ENCODE measurements at places on chromosomes 4 and X.
A peak's percentile ranks its signal among the peaks of the same experiment; 100 is the strongest.

- DNase-seq: no peak
Observed at GRCh38 chr4:20356565-20356964, 104.9 kb downstream of the SLIT2 start.

DNA sequence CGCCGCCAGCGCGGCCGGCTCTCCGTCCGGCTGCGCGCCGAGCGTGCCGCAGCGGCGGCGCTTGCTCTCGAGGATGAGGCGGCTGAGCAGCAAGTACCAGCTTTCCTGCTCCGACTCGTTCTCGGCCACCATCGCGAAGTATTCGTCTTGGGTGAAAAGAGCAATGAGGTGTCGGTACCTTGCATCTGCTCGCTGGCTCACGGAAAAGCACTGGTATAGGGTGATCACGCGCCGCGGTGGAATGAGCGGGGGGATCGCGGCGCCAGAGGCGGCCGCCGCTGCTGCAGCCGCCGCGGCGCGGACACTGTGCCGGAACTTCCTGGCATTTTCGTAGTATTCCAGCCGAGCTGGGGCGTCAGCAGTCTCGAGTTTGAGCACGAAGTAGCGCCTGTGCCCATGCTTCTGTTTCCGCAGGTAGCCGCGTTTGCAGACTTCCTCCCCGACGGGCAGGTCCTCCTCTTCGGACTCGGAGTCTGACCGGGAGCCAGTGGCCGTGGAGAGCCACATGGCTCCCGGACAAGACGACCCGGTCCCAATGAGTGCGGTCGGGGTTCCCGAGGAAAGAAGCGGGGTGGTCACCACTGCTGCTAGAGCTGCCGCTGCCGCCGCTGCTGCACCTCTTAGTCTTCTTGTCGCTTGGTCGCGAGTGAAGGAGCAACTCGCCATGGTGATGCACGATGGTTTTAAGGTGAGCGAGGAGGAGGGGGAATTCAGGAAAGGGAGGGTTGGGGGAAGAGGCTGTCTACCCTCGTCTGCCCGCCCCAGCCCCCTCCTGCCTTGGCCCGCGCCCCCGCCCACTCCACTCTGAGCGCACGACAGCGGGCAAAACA is 469 bp downstream of the IRS4 start:
- DNase-seq: peak; percentile 10

GRCh38 chr4:137531986-137532868 is at the start of gene PCDH18:
Gene PCDH18, minus strand, starts transcription at chr4:137532494. Its CDS starts 406 bp downstream, at chr4:137532088.
- no peak for DNase-seq

- no peak for DNase-seq
Observed at GRCh38 chrX:522456-522855, 108.1 kb upstream of the SHOX start.

DNA sequence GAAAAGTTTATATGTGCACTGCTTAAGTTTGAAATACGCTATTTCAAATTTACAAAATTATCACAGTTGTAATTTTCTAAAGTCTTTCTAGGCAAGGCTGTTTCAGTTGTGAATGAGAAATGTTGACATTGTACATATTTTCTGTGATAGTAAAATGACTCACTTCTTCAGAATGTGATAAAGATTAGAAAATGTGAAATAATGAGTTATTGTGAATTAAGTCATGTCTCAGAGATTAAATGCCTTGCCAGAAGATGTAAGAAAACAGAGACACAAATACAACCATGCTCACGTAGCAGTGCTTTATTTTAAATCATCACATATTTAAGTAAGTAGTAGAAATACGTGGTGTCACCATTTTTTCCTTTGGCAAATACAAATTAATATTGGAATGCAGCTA is 768 bp downstream of the CLCN4 start:
- DNase-seq: no peak

DNA sequence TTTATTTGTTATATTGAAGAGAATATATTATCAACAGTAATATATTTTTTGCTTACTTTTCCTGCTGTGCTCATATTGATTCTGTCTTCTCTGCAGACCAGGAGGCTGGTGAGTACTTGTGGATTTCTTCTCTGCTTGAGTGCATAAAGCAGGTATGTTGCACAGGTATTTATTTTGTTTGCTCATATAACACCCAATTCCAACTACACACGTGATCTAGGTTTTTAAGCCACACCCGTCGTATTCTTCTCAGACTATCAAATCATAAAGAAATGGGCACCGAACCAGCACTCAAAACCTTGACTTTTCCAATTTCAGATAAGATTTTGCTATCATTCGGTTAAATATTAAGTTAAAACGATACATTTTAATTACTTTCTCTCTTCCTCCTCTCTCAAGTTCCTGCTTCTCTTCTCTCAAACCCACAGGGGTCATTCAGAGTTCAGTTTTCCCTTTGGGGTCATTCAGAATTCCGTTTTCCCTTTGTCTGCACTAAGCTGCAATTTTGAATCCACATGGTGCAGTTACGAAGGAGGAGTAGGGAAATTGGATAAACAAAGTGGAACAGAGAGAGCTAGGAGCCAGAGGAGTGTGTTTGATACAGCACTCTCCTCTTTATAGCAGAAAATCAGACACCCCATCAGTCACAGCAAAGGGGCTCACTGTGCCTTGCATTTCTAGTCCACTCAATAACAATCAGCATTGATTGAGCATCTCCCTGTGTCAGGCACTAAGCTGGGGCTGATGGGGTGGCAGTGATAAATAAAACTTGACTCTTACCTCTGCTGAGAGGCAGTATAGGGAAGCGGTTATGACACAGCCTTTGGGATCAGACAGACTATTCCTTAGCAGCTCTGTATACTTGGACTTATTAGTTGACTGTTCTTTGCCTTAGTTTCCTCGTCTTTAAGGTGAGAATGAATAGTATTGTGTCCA is at the start of gene ADH1C:
ADH1C (minus strand) TSS at position 145 of the 936 bp plus-strand sequence; CDS start at position 74, 71 bp downstream.
- no peak for DNase-seq

DNA sequence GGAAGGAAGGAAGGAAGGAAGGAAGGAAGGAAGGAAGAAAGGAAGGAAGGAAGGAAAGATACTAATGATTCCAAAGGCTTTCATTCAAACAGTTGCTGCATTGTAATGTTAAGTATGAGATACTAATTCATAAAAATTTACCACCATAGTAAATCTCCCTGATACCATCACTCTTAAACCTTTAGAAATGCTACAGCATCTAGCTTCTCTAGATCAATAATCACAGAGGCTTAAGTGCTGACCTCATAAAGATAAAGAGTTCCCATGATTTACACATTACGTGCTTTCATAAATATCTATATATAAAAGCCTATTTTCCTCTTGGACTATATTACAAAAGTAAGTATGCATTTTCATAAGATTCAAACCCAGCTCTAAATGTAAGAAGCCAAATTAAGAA is 36.4 kb downstream of the F9 start:
- no peak for DNase-seq

GRCh38 chrX:13026877-13027652 is 17.4 kb downstream of the FAM9C start:
- DNase-seq: no peak

DNA sequence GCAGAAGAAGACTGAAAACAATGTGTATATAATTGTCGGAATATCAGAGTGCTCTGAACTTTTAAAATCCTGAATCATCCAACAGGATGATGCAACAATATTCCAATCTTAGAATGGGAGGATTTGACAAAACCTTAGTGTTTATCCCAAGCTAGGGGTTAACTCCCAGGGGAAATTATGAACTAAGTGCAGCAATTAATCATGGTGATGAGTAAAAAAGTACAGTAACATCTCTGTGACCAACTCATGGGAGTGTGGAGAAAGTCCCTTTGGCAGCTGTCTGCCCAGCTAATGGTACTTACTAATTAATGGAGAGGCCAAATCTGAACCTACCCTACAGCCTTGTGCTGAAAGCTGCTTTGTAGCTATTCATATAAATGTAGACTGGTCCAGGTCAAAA is 257.6 kb upstream of the DDX53 start:
- DNase-seq: no peak

DNA sequence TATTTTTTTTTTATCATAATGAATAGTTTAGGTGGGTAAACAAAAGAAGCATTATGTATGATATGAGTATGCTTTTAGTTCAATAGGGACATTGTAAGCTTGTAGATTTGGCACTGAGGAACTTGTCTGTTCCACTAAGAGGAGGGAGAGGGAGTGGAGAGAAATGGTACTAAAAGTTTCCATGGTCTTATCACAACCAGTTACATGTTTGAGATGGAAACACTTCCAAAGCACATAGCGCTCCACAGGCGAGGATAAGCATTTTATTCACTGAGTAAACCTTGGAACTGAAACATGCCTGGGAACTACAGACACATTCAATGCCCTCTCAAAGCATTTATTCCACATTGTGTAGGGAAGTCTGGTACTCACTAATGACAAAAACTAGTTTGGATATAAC is 15.5 kb downstream of the MYOZ2 start:
- DNase-seq: no peak

DNA sequence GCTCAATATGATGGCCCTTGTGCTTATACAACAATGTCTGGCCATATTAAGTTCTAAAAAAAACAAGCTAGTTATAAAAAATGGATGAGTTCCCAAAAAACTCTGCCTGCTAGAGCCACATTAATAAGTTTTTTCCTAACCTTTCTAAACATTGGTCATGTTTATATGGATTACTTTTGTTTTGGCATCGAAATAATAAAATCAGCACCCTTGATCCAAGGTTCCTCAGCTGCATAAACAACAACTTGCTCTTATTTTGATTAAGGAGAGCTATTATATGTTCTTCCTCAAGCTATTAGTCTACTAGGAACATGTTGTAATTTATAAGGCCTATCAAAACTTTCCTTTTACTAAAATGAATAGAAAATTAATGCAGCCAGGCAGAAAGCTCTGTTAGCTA is 48.4 kb downstream of the UNC5C start:
- no peak for DNase-seq
